IMR-90 (cell line): ENCODE measurements at places on chromosomes 11 and 22. TPM values are rescaled to one million over a fixed set of nuclear protein-coding genes. Genes with fewer than 3 reads are reported as not detected.
A peak's percentile ranks its signal among the peaks of the same experiment; 100 is the strongest.

The SCGB1D2 gene
- not detected in 2 replicates for total RNA-seq

The PTPRCAP gene
- total RNA-seq: not detected in 2 replicates

The AIP gene
- total RNA-seq: 91.4 and 95.5 TPM in 2 replicates

The HIC2 gene
- total RNA-seq: 1.4 and 1.9 TPM in 2 replicates

The WNT7B gene
- total RNA-seq: under 0.01 TPM in 2 replicates

DNA sequence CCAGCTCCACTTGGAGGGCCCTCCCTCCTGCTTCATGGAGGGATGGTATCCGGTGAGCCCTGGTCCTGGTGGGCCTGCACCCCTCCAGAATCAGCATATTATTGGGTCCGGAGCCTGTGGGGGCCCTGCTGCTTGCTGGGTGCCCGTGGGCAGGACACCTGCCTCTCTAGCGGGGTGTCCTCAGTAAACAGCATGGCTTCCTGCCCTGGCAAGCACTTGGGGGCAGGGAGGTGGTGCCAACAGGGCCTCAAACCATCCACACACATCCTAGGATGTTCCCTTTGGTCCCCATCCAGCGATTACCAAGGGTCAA is 108.3 kb downstream of the CTTN start:
- H3K4me3 ChIP-seq: no peak overlapping the region
- peaks cover 3% of the 10 kb centered on the region; the same call in 1 of the 2 replicates for H3K27me3 ChIP-seq
- no peak for DNase-seq
- no peaks in the 10 kb centered on the region for H3K36me3 ChIP-seq
- no peaks in the 10 kb centered on the region for H3K4me1 ChIP-seq

DNA sequence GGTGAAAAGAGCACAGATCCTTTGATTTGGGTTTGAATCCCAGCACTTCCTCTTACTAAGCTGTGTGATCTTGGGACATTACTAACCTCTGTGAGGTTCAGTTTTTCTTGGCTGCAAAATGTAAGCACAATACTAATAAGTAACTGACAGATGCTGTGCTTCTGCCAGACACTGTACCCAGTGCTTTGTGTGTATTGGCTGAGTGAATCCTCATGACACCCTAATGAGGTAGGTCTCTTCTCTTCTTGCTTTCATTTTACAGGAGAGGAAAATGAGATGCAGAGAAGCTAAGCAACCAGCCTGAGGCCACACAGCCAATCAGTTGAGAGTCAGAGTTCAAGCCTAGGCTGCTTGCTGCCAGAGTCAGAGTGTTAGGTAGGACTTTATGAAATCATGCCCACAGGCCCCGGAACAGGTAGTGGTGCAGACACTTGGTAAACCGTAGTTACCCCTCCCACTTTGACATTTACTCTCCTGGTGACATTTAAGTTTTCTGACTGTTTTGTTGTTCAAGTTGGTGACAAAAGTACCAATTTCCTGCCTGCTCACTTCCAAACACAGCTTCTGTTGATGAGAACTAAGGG is 21.2 kb downstream of the PTPRJ start:
- peak overlapping the region; percentile 16; the same call in 1 of the 2 replicates for H3K27ac ChIP-seq
- no peak overlapping the region for H3K4me3 ChIP-seq
- no peaks in the 10 kb centered on the region for H3K36me3 ChIP-seq
- H3K4me1 ChIP-seq: peaks cover 37% of the 10 kb centered on the region
- no peaks in the 10 kb centered on the region for H3K27me3 ChIP-seq
- peak; percentile 94 for DNase-seq

DNA sequence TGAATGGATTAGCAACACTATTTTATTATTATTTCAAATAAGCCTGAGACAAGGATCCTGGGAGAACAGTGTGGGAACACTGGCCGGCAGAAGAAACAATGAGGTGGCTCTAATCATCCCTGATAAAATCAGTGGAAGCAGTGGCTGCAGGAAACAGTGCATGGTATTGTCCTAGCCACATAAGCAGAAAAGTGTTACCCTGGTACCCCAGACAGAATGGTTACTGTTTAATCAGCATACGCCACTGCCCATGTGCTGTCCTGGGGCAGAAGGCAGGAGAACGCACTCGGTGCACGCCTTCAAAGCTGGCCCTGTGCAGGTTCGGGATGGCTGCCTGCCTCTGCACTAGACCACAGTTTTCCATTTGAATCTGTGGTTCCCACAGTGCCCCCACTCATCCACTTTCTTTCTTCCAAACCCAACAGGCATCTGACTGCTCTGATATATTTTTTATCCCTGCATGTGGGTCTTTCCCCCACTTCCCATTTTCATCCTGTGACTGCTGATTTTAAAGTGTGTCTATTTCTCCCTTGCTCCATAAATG is 25.7 kb downstream of the OPCML start:
- no peak for DNase-seq
- no peak overlapping the region for H3K4me3 ChIP-seq
- no peaks in the 10 kb centered on the region for H3K4me1 ChIP-seq
- no peaks in the 10 kb centered on the region for H3K36me3 ChIP-seq

- peaks cover 20% of the 10 kb centered on the region for H3K36me3 ChIP-seq
- no peaks in the 10 kb centered on the region for H3K27me3 ChIP-seq
- H3K27ac ChIP-seq: peak overlapping the region; percentile 80; the same call in 1 of the 2 replicates
These were observed 49.4 kb downstream of the BID start for GRCh38 chr22:17724678-17725499.

The RHOD gene
- total RNA-seq: 4.7 and 5.3 TPM in 2 replicates

The OR2D2 gene
- 0.28 and 0.36 TPM in 2 replicates for total RNA-seq

- H3K27ac ChIP-seq: no peak overlapping the region
- H3K4me1 ChIP-seq: peaks cover 14% of the 10 kb centered on the region
- no peaks in the 10 kb centered on the region for H3K27me3 ChIP-seq
- DNase-seq: no peak
These were observed 3.9 kb downstream of the ACP2 start for GRCh38 chr11:47244448-47245350.

DNA sequence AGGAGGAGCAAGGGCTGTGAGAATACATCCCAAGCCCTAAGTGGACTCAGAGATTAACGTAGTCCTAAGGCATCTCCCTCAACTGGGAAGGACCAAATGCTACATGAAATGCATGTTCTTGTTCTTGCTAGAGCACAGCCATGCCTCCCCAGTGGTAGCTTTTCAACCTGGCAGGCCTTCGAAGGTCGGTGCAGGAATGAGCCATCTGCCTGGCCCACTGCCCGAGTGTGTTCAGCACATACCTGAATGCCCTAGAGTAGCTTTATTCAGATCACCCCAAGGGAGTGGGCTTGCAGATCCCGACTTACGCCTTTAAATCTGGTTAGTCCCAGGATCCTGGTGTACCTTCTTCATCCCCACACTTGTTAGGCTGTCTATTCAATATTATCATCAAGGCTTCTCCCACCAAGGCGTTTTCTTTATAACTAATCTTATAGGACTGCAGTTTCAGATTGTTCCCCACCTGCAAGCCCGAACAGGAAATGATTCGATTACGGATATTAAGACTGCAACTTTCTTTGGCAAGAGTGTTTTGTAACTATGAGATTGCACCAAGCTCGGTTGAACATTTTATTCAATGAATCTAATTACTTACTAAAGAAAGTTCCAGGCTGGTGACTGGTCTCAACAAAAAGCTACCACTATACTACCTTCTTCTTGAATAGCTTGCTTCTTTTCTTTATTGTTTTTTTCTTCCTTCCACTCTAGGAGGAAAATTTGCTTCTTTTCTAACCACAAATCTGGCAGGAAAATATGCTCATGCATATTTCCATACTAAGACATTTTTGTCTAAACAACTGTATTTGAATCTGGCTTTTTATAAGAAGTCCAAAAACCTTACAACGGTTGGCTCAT is 115.6 kb downstream of the SGSM3 start:
- peaks cover 3% of the 10 kb centered on the region; the same call in 1 of the 2 replicates for H3K36me3 ChIP-seq
- H3K4me3 ChIP-seq: no peak overlapping the region
- DNase-seq: peak; percentile 60
- peaks cover 21% of the 10 kb centered on the region for H3K4me1 ChIP-seq
- H3K27ac ChIP-seq: peak overlapping the region; percentile 54; the same call in 1 of the 2 replicates
- H3K27me3 ChIP-seq: no peaks in the 10 kb centered on the region

DNA sequence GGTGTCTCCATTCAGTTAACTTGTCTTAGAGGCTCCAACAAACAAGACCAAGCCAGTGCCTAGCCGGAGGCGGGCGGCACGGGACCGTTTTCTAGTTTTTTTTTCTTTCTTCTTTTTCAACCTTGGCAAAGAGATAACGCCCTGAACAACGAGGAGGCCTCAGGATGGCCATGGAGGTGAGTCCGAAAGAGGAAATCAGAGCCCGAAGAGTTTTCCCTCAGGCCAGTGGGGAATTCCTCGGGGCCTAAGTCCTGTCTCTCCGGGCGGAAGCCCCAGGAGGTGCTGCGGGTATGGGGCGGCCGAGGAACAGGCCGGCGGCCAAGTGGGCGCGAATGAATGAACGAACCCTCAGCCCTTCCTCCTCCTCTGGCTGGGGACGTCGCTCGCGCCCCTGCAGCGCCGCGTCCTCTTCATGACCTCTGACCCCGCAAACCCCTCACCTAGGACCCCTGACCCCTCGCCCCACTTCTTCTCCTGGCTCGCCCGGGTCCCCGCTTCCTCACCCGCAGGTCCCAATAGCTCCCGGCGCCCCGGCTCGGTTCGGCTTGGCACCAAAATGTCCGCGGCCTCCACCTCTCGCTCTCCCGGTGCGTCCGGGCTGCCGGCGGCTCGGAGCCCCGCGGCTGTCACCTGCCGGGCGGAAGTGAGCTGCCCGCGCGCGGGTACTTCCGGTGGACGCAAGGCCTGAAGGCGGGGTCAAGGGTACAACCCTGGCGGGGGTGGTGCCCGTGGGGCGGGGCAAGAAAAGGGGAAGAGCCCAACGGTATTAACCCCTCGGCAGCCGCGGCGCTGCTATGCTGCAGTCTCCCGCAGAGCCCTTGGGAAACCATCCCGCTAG is at the start of gene AP1B1:
TSS of gene AP1B1 (minus strand) at position 650 of the 838 bp plus-strand sequence. CDS start 21,327 bp downstream, outside the sequence.
- H3K4me1 ChIP-seq: peaks cover 8% of the 10 kb centered on the region
- no peaks in the 10 kb centered on the region for H3K27me3 ChIP-seq
- peak; percentile 84 for DNase-seq
- peak within 1 kb of the TSS; percentile 84 for H3K4me3 ChIP-seq
- H3K36me3 ChIP-seq: 0 out of 2 replicates have a peak, but pooled peaks cover 4% of the 10 kb centered on the region
- H3K27ac ChIP-seq: peak within 1 kb of the TSS; percentile 61

The E2F8 gene
- total RNA-seq: 1.1 TPM in 2 replicates

GRCh38 chr22:47713941-47714340 is 951.5 kb downstream of the TBC1D22A start:
- H3K36me3 ChIP-seq: no peaks in the 10 kb centered on the region
- no peak overlapping the region for H3K27ac ChIP-seq
- H3K4me1 ChIP-seq: no peaks in the 10 kb centered on the region

DNA sequence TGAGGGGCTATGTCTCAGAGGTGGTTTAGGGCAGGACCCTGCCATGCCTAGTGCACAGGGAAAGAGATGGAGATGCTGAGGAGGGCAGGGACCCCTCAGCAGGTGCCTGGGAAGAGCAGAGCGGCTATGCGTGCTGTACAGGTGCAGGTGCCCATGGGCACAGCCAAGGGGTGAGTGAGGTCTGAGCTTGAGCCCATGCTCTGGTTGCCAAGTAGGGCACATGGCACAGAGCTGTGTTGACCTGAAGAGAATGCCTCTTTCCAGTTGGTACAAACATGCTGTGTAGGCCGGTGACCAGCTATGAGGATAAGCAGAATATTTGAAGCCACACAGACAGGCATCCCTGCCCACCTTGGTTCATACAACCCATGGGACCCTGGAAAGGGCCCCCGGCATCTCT is 65.8 kb upstream of the NECTIN1 start:
- peaks cover 23% of the 10 kb centered on the region for H3K27me3 ChIP-seq
- no peak for DNase-seq
- no peaks in the 10 kb centered on the region for H3K4me1 ChIP-seq
- H3K36me3 ChIP-seq: no peaks in the 10 kb centered on the region
- no peak overlapping the region for H3K27ac ChIP-seq

DNA sequence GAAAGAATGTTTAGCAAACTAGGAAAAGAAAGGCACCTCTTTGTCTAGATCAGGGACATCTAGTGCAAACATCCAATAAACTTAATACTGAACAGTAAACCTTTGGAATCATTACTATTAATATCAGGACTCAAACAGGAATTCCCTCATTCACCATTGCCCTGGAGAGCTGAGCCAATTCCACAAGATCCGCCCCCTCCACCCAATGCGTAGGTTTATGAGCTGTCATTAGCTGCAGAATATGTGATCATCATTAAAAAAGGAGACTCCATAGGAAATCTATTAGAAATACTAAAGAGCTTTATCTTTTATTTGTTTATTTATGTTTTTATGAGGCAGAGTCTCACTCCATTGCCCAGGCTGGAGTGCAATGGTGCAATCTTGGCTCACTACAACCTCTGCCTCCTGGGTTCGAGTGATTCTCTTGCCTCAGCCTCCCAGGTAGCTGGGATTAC is 5.5 kb downstream of the IL17REL start:
- no peaks in the 10 kb centered on the region for H3K36me3 ChIP-seq
- peaks cover 31% of the 10 kb centered on the region for H3K27me3 ChIP-seq
- no peak overlapping the region for H3K4me3 ChIP-seq
- no peak overlapping the region for H3K27ac ChIP-seq
- no peaks in the 10 kb centered on the region for H3K4me1 ChIP-seq

DNA sequence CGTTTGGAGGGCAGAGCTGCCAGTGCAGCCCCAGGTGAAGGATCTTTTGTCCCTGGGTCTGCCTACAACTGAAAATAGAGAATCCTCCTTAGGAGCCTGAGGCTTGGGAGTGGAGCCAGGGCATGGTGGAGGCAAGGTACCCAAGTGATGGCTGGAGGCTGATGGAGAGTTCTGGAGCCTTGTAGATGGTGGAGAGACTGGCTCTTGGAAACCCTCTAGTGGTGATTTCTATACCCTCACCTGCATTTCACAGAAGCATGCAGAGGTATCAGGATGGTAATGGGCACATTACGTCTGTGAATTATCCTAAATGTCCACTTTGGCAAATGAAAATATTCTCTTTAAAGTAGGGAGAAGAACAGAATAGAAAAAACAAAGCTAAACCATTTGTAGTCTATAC is 44.4 kb downstream of the INSC start:
- H3K36me3 ChIP-seq: no peaks in the 10 kb centered on the region
- H3K27ac ChIP-seq: peak overlapping the region; percentile 65
- H3K4me3 ChIP-seq: no peak overlapping the region
- H3K27me3 ChIP-seq: no peaks in the 10 kb centered on the region

DNA sequence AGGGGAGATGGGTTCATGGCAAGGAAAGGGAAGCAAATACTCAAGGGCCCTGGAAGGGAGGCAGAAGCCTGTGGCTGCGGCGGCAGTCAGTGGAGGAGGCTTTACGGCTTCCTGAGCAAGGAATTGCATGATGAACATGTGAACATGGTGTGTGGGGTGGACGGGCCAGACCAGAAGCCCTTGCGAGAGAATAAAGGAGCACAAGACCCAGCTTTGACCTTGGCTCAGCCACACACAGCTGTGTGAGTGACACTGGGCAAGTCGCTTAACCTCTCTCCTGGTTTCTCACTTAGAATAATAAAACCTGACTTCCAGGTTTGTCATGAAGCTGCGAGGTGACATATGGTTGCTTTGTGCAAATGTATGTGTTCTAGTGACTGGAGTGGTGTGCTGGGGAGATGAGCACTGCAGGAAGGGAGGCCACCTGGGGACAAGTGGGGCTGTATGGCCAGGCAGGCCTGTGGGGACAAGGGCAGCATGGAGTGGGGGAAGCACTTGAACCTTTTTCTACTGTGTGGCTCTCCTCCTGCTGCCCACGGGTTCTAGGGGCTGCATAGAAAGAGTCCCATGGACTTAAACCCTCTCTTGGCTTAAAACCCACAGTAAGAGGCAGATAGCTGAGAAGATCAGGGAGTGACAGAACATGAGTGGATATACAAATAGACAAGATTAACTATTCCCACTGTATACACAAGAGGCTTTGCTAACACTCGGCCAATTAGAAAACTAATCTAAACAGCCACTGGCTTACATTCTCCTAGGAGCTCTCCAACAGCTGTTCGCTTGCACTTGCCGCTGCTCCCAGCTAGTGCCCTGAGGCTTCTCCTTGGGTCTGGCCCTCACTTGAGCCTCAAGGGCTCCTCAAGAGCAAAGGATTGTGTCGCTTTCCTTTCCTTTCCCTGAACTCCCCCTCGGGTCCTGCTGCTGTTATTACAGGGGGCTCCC is 67.3 kb upstream of the CDON start:
- peak; percentile 35 for DNase-seq
- H3K27me3 ChIP-seq: peaks cover 66% of the 10 kb centered on the region
- no peak overlapping the region for H3K27ac ChIP-seq
- no peak overlapping the region for H3K4me3 ChIP-seq
